Choroid plexus epithelial cell (primary cell): ENCODE measurements at places on chromosomes 12 and 14.

- DNase-seq = peak; percentile 53
Measured at GRCh38 chr14:61154641-61155040, 126.5 kb downstream of the TMEM30B start.

DNA sequence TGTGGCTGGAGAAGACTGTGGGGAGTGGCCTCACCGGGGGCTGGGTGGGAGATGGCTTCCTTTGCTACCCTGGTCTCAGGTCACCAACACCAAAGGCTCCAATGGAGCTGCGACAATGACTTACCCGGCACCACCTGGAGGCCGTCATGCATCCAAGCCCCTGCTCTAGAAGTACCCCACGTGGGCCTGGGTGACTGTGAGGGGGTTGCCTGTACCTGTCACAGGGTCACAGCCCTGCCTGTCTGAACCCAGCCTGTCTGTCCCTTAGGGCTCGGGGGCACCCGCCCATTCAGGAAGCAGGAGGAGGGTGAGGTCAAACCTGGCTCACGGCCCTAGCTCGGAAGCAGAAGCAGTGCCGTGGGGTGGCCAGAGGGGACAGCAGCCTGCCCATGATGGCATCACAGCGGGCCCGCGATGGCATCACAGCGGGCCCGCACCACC lies 18.9 kb downstream of the ABCB9 start:
- DNase-seq = no peak

- no peak for DNase-seq
Measured at GRCh38 chr12:76073561-76073960, 10.9 kb downstream of the NAP1L1 start.

DNA sequence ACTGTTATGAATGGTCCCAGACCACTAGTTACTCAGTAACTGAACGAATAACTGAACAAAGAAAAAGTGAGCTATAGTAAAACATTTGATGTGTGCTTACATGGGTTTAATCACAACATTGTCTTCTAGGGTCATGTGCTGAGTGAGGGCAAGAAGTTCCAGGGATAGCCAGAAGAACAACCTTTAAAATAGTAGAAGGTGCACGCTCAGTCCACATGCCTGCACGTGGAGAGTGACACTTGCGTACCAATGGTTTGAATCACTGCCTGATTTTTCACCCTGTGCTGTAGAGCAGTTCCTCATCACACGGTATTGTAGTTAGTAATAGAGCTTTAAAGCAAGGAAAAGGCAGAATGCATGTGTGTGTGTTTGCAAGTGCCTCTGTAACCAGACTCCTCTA lies 224.2 kb downstream of the EGLN3 start:
- DNase-seq = no peak

- no peak for DNase-seq
Measured at GRCh38 chr14:74786796-74787315, 23.7 kb downstream of the YLPM1 start.

- no peak for DNase-seq
Measured at GRCh38 chr12:53044896-53045695, 4.8 kb upstream of the TNS2 start.

DNA sequence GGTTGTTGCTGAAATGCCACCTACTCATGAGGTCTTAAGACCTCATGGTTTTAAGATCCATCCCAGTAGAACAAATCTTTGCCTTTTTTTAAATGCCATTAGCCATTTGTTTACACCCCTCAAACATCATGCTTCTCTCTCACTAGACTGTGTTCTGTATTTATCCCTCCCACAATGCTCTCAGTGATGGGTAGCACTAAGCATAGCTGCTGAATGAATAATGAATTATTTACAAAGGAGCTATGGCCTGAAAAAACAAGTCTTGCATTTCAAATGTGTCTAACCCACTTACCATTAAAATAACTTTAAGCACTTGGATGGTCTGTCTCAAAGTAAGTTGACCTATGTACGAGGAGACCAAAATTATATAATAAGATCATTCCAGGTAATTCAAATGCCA lies 334.5 kb downstream of the PAWR start:
- DNase-seq = no peak

GRCh38 chr14:68020999-68021663 lies 201.6 kb downstream of the RAD51B start:
- no peak for DNase-seq

DNA sequence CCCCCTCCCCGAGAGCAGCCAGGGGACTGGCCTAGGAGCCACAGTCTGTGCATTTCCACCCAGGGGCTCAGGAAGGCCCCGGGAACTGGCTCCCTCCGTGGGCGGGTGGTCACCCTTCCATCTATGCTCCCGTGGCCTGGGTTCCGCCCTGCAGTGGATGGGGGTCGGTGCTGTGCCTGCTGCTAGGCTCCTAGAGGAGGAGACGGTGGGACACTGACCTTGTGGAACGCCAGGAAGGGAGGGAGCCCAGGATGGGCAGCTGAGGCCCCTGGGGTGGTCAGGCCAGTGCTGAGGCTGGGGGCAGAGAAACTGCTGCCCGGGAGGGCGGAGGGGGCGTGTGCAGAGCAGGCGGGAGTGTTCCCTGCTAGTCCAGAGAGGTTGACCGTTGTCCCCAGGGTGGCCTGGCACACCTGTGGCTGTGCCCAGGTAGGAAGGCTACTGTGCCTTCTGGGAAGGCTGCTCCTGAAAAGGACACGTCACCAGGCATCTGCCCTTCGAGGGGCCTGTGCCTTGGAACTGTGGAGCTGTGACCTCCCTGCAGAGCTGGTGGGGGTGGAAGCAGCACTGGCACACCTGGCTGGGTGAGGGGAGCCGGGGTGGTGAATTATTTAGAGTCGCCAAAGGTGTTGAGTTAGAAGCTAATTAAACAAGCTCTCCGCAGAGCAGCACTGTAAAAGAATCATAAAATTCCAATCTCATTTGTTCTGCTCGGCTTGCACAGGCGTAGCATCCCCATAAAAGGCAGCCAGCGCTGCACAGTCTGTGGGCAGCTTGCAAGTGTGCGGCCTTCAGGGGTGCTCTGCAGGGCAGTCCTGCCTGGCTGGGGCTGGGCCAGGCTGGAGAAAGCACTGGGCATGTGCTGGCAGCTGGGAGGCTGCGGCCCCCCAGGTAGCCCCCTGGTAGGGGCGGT lies 145.1 kb downstream of the KIF26A start:
- DNase-seq = no peak
